ENCODE measurements at places on chromosomes 6 and 20. TPM values are rescaled to one million over a fixed set of nuclear protein-coding genes. Genes with fewer than 3 reads are reported as not detected.
A peak's percentile ranks its signal among the peaks of the same experiment; 100 is the strongest.

- peak; percentile 38 for DNase-seq
Measured at GRCh38 chr6:90098001-90098531, 198.6 kb downstream of the BACH2 start.

GRCh38 chr20:1805161-1805581 lies 90.0 kb upstream of the SIRPA start:
- no peak for DNase-seq

GRCh38 chr6:12548526-12548925 lies 168.0 kb upstream of the PHACTR1 start:
- DNase-seq = no peak

Gene GABRR2
- total RNA-seq = 0.52 TPM

DNA sequence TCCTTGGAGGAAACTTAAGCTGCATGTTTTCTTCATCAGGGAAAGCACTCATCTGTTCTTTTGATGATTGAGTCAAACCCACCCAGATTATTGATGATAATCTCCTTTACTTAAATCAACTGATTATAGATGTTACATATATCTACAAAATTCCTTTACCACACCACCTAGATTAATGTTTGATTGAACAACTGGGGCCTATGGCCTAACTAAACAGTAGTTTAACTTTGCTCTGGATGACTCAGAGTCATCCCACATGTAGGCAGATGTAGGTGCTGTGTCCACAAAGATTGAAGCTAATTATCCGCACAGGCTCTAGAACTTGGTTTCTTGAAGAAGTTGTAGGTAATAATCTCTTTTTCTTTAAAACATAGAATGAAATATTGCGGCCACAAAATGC lies 42.2 kb downstream of the PKIB start:
- DNase-seq = no peak

- no peak for DNase-seq
Measured at GRCh38 chr6:113819169-113819830, 37.8 kb upstream of the MARCKS start.

Gene FAM229B
- total RNA-seq = 69.3 TPM

Gene TCP11
- not detected for total RNA-seq

DNA sequence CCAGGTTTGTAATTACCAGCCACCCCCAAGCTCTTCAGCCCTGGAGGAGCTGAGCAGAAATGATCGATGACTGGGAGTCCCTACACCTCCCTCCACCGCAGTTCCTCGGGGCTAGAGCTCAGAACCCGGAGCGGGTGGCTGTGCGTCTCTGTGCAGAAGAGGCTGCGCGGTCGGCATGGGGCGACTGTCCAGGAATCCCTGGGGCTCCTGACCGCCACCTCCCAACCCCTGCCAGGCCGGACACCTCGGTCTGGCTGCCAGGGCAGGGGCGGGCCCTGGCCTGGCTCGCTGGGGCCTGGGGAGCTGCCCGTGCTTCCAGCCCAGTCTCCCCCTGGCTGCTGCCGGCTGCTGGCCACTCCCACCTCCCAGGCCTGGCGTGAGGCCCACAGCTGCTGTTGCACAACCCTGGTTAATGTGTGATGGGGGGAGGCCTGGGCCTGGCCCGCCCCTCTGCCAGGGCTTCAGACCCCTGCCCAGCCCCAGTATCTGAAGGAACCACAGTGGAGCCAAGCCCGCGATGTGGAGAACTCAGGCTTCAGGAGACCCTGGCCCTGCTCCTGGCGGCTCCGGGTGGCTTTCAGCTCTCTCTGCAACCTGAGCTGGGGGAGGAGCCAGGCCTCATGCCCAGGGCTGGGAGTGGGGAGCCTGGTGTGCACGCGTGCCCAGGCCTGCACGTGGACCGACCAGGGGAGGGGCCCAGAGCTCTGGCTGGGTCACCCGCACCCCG lies 1.2 kb downstream of the SLC2A4RG start:
- peak; percentile 97 for DNase-seq

DNA sequence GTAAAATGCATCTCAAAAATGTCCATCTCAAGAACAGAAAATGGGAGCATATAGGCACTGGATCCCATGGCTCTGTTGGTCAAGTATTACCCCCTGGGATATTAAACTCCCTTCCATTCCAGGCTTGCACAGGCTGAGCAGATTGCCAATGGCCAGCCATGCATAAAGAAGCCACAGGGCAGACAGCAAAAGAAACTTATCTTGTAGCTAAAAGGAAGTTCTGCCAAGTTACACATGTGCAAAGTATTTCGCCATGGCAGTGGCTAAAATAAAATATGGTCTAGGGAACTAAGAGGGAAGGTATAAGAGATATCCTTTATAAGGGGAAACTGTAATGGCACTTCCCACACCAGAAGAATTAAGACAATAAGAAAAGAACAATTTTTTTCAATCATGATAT lies 415.6 kb upstream of the BTBD3 start:
- no peak for DNase-seq

DNA sequence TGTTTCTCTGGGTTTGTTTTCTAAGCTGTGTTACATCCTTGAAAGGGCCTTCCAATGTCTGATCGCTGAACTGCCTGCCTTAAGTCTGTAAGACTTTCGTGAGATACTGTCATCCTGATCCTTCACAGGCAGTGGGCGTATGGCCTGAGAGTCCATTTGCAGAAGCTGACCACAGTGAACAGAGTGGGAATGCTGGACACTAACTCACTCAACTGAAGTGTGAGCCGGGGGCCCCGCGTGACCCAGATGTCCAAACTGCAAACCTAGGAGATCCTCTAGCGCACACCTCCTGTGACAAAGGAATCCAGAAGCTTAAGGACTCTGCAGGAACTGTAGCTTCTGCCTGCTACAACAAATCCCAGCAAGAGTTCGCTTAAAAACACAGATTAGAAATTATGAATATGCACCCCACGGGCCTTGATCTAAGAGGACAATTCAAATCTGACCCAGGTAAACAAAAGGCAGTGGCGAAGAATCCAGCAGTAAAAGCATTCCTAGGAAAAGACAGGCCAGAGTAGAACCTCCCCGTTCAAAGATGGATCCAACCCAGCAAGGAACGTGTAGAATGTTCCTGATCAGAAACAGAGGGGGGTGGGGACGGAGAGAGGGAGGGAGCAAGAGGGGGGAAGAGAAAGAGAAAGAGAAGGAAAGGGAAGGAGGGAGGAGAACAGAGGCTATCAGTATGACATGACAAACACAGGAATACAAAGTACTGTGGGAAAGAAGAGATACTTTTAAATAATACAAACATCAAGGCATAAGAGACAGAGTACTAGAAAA lies 135.0 kb upstream of the AFDN start:
- DNase-seq = no peak

- DNase-seq = no peak
Measured at GRCh38 chr6:3656076-3656475, 95.4 kb downstream of the PXDC1 start.

DNA sequence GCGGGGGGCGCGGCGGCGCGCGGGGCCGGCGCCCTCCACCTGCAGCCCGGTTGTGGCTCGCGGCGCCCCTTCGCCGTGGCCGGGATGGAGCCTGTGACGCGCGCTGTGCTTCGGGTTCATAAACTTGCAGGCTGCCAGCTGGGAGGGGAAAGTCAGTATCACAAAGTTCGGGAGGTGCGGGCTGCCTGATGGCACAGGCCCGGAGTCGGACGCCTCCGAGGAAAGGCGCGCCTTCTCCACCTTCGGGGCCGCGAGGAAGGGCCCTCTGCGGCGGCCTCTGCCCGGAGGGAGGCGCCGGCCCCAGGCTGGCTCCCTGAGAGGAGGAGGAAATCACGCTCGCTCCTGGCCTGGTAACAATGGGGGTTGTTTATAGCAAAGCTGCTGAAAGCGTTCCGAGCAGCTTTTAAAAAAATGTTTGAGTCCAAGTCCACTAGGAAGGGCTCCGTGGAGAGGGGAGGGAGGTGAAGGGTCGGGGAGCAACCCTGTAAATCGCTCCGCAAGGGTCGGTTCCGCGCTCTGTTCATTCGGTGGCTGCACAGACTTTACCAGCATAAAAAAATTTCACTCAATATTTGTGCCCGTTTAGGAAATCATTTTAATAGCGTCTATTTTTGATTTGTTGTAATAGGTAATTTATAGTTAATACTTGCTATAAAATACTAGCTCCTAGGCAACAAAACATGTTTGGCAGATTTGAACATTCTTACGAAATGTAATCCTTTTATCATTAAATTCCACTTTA lies 1.0 kb downstream of the AFDN start:
- peak; percentile 59 for DNase-seq

Gene TMEM244
- not detected for total RNA-seq

- DNase-seq = no peak
Measured at GRCh38 chr6:41874741-41875140, 20.4 kb downstream of the USP49 start.

DNA sequence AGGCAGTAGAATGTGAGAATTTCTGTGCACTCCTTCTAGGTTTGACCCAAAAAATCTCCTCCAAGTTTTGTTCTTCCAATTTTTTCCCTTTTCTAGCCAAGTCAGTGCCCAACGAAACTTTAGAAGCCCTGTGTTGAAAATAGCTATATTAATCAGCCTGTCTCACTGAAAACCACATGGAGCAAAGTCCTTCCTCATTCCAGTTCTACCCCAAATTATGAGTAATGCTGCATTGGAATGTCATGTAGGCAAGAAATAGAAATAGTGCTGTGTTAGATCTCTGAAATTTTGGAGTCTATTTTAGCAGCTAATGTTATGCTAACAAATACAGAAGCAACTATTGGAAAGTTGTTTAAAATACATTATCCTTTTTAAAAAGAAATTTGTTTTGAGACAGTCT lies 725.5 kb downstream of the TBC1D32 start:
- DNase-seq = no peak

GRCh38 chr6:40708049-40708448 lies 120.9 kb upstream of the LRFN2 start:
- no peak for DNase-seq

- DNase-seq = no peak
Measured at GRCh38 chr6:52616059-52616690, 39.3 kb upstream of the TRAM2 start.

GRCh38 chr6:138374815-138375214 lies 2.9 kb upstream of the SMIM28 start:
- no peak for DNase-seq

- peak; percentile 25 for DNase-seq
Measured at GRCh38 chr6:158022749-158023596, 41.3 kb downstream of the SYNJ2 start.

DNA sequence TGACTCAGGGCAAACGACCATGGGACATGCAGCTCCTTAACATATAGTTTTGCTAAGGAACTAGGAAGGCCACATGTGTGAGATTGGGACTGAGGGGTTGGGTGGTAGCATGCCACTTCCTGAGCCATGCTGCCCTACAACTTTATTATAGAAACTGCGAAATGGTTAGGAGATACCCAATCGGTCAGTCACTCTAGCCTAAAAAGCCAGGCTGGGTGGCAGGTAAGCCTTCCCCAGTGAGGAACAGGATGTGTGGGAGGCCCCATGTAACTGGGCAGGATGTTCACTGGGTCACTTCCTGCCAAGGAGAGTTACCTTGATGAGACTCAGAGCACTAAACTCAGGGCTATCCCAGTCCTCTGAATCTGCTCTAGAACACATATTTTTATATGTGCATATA lies 123.5 kb downstream of the MAP3K7 start:
- DNase-seq = no peak

DNA sequence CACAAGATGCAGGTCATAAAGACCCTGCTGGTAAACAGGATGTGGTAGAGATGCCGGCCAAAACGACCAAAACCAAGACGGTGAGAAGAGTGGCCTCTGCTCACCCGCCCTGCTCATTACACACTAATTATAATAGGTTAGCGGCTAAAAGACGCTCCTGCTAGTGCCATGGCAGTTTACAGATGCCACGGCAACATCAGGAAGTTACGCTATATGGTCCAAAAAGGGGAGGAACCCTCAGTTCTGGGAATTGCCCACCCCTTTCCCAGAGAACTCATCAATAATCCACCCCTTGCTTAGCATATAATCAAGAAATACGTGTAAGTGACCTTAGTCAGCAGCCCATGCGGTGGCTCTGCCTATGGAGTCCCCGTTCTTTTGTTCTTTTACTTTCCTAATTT lies 17.6 kb downstream of the BHLHE23 start:
- peak; percentile 3 for DNase-seq

Measured in left ventricle myocardium superior (tissue), 1 donor.